ENCODE measurements at places on chromosomes 1 and 21. TPM values are rescaled to one million over a fixed set of nuclear protein-coding genes. Genes with fewer than 3 reads are reported as not detected.

DAB1 gene
- total RNA-seq = not detected

CRYZ gene
- 10.7 TPM for total RNA-seq

DHX9 gene
- 84.0 TPM for total RNA-seq

KRTCAP2 gene
- total RNA-seq = 116 TPM

IL20 gene
- not detected for total RNA-seq
